D341Med (cell line): ENCODE measurements at places on chromosomes 6 and 20.

DNA sequence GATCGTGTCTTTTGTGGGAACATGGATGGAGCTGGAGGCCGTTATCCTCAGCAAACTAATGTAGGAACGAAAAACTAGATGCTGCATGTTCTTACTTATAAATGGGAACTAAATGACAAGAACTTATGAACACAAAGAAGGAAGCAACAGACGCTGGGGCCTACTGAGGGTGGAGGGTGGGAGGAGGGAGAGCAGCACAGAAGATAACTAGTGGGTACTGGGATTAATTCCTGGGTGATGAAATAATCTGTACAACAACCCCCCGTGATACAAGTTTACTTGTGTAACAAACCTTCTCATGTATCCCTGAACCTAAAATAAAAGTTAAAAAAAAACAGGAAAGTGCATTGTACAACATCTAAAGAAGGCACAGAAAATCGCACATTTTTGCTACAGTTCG is 59.0 kb upstream of the TMEM170B start:
- DNase-seq: no peak

DNA sequence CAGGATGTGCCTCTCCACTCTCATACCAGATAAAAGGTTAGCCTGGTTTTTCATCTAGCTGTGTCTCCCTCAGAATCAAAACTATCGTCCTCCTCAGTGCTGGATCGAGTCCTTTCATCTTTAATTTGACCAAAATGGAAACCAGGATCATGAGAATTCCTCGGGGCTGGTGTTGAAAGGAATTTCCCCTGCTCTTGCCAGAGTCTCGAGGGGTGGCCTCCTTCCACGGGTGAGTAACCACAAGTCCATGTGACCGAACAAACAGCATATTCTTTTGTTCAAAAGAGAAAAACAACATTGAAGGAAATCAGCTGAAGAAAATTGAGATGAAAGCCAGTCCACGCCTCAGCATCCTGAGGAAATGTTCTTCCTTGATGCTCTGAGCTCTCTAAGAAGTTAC is 165.9 kb upstream of the CDYL start:
- DNase-seq: no peak

GRCh38 chr6:168941036-168941435 is 312.6 kb downstream of the THBS2 start:
- no peak for DNase-seq

DNA sequence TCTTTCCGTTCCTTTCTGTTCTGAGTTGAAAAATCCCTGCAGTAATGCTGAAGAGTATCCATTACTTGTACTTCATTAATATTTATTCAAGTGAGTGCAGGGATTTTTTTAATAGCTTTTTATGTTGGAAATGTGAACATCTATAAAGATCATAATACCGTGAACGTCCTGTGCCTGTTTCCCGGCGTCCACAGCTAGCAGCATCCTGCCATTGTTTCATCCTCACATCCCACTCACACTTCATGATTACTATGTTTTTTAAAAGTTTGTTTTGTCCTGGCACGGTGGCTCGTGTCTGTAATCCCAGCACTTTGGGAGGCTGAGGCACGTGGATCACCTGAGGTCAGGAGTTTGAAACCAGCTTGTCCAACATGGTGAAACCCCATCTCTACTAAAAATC is 54.3 kb downstream of the SASH1 start:
- no peak for DNase-seq
